MG63 (cell line): ENCODE measurements at places on chromosomes 5 and 9. TPM values are rescaled to one million over a fixed set of nuclear protein-coding genes. Genes with fewer than 3 reads are reported as not detected.

Gene ANKRD31
- total RNA-seq: not detected in 2 replicates

Gene EQTN
- total RNA-seq: not detected in 2 replicates

Gene PCDHGB4
- total RNA-seq: 0.17 and 0.26 TPM in 2 replicates

DNA sequence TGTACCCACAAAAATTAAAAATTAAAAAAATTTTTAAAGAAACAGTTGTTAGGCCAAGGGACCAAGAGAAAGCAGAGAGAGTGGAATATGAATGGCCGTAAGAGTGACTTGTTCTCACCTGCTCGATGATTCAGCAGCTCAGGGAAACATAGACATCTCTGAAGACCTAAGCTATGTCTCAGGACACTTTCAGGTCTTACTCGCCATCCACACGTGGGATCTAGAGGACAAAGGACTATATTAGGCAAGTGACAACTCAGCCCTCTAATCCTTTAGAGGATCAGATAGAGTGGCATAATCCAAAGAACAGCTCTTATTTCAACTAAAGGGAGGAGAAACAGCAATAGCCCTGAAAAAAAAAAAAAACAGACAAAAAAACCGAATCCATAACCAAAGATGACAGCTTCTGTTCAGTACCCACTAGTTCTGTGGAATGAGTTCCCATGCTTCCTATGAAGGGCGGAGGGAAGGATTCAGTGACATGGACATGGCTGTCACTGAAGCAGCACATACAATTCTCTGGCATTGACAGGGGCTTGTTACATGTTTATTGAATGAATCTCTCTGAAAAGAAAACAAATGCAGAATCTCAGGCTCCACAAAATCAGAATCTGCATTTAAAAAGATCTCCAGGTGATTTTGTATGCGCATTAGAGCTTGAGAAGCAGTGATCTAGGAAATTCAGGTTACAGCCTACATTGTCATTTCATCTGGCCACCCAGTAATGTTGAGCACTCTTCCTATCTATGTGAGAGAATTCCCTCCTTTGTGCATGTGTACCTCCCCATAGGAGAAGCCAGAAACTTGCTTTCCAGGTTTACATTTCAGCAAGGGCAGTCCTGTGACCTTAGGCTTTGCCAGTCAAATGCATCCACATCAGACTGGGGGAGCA is 96.0 kb downstream of the KIAA1958 start:
- no peak for DNase-seq

- peak; percentile 71 for DNase-seq
Measured at GRCh38 chr9:128341435-128341849, 1.1 kb downstream of the SLC27A4 start.

GRCh38 chr5:157903117-157903450 is 44.1 kb upstream of the CLINT1 start:
- no peak for DNase-seq

- no peak for DNase-seq
Measured at GRCh38 chr5:132203464-132203818, 24.2 kb downstream of the P4HA2 start.

DNA sequence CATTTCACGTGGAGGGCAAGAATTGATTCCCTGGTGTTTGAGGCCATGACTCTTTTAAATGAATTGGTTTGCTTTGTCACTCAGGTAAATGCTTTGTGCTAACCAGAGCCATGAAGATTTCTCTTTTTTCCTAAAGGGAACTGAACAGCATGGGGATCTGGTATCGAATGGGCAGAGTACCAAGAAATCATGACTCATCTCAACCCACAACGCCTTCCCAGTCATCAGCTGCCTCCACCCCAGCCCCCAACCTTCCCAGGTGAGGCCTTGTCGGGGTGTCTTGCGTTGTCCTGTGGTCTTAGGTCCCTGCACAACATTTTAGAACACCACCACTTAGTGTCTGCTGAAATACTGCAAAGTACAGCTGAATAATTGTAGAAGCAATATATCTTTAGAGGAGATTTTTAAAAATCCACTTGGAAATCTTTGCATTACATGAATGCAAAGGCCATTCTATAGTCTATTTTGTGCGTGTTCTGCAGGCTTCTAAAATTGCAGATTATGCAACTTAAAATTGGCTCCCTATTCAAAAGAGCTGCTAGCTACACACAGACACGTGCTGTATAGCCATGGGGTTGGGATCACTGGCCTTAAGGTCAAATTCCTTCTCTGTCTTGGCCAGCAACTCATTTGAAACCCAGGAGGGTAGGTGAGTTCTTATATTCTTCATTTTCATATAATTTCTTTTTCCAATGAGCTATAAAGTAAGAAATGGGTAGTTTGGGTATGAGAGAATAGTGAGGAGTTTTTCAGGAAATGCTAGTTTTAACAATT is 69.0 kb downstream of the MVB12B start:
- DNase-seq: no peak

- DNase-seq: no peak
Measured at GRCh38 chr5:151925340-151925739, 689 bp upstream of the GLRA1 start.

DNA sequence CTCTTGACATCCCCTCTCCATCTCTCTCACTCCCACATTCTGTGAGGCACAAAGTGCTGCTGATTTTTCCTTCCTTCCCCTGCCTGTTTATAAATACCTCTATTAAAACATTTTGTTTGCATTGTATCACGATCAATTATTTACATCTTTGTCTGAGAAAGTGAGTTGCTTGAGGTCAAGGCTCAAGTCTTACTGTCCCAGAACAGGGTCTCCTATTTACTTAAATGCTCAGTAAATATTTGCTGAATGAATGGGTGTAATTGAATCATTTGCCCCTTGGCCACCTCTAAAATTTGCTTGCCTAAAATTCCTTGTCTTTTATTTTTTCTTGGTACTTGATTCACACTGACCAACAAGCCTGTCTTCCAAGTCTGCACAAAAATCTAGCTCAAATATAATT is 103.5 kb downstream of the ZNF462 start:
- DNase-seq: no peak
